ENCODE measurements at places on chromosomes 1 and 21.

GRCh38 chr1:199756066-199756465, 271.4 kb upstream of the NR5A2 start:
- no peak for DNase-seq

DNA sequence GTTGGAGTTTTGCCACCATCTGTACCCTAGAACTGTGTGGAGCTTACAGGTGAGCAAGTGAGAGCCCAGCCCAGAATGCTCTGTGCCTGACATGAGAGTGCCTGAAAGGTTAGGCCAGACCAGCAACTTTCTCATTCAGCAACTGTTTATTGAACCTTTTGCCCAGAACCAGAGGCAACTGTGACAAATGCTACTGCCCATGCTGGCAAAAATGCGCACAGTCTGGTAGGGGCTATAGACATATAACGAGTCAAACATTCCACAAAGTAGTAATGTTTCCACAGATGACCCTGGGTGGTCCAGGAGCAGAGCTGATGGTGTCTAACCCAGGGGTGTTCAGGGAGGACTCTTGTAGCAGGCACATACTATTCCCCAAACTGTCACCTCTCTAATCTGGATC, 56.0 kb upstream of the GCLM start:
- no peak for DNase-seq

DNA sequence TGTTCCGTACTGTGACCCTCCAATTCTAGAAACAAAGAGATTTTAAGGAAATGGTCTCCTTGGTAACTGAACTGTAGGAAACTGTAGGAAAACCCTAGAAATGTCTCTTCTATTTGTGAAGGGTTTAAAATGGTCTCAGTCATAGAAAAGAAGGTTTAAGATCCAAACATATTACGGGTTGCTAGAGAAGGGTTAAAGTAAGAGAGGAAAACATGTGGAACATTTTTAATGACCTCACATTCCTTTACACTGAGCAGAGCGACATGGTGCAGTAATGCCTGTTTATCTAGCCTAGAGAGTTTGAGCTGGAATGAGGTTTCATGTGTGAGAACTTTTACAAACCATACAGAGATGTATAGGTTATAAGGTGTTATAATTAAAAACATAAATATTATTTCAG, 36.9 kb upstream of the C1orf105 start:
- DNase-seq: no peak

- no peak for DNase-seq
These were observed 57.0 kb downstream of the CHRM3 start for GRCh38 chr1:239443361-239443760.

DNA sequence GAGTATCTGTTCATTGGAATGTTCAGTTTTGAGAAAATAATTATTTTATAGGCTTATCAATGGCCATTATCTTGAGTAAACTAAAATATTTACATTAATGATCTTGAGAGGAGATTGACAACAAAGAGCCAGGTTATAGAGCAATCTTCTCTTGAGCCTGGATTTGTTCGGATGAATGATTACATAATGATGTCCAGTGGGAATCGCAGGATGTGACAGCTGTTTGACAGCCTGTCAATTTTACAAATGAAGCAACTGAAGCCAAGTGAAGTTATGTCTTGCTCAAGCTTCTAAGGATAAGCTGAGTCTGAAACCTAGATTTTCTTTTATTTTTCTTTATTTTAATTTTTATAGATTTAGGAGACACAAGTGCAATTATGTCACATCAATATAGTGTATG, 52.1 kb upstream of the BACH1 start:
- no peak for DNase-seq

GRCh38 chr1:230570724-230571360, 71.4 kb upstream of the COG2 start:
- no peak for DNase-seq

DNA sequence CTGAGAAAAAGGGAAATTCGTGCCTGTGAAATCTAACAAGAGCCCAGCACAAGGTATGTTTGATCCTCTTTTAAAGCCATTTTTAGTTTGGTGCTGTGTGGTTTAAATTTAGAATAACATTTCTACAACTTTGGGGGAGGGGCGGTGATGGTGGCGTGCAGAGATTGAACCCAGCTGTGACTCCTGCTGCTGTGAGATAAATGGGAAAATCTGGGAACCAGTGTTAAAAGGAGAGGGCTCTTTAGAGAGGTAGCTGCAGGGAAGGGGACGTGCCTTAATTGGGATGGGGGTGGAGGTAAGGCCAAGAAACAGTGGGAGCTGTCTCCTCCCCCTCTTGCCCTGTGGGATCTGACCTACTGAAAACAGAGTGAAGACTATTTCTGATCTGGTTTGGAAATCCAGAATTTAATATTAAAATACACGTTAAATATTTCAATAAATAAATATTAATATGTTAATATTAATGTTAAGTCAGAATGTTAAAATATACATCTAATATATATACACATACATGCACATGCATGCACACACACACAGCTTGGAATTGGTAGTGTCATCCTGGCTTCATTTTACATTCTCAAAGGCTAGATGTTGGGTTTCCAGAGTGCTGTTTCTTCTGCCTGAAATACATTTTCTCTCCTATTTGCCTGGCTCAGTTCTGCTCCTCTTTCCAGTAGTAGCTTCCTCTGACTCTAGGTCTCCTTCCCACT, 30.1 kb upstream of the DNAJC6 start:
- no peak for DNase-seq

- DNase-seq: no peak
These were observed 194.0 kb downstream of the AJAP1 start for GRCh38 chr1:4848431-4848830.

GRCh38 chr1:206079135-206079534, 26.2 kb downstream of the RHEX start:
- no peak for DNase-seq

DNA sequence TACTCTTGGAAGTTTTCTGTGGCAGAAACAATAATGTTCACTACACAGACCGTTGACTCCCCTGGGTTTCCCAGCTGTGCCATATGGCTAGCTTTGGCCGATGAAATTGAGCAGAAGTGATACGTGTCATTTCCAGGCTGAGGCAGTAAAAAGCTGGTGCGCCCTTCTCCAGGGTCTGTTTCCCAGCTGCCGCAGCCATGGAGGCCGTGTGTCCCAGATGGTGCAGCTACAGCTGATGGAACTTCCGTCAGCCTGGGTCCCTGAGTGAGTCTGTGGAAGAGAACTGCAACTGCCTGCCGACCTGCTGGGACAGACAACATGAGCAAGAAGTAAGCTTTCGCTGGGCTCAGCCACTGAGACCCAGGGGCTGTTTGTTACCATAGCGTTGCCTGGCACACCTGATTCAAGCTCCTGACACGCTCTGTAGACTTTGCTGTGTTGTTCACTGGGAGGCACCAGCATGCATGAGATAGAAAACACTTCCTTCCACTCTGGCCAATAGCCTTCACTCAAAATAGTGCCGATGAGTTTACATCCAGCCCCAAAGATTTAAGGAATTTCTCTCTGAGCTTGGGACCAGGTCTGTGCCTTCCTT, 116.3 kb upstream of the SLC25A33 start:
- no peak for DNase-seq

DNA sequence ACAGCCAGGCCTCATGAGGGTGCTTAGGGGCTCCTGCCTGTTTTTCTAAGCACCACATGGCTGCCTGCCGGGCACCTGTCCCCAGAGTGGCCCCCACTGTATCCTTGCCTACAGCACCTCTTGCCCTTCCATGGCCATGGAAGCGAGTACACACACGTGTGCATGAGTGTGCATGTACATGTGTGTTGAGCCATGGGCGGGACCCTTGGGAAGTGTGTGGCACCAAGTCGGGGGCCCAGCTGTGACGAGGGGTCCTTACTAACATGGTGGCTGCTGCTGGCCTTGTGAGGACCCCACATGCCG, 25.8 kb downstream of the KRTAP10-1 start:
- no peak for DNase-seq

Data from activated CD4-positive, alpha-beta T cell treated with anti-CD3 and anti-CD28 coated beads, Interleukin-2, amount 50 U/mL, for 48 hours (primary cell).